Neural crest cell (in vitro differentiated cells): ENCODE measurements at places on chromosomes 2 and 18. TPM values are rescaled to one million over a fixed set of nuclear protein-coding genes. Genes with fewer than 3 reads are reported as not detected.
A peak's percentile ranks its signal among the peaks of the same experiment; 100 is the strongest.

Gene SULT1C4
- total RNA-seq, result 7.7 and 8.0 TPM in 2 replicates

Gene RBKS
- 0.79 and 0.86 TPM in 2 replicates for total RNA-seq

Gene KLHL14
- 2.2 and 2.4 TPM in 2 replicates for total RNA-seq

Gene FRZB
- total RNA-seq, result 32.9 and 33.4 TPM in 2 replicates

Gene FKBP1B
- total RNA-seq, result 22.0 and 22.1 TPM in 2 replicates

Gene RAD51AP2
- 0.16 and 0.23 TPM in 2 replicates for total RNA-seq

DNA sequence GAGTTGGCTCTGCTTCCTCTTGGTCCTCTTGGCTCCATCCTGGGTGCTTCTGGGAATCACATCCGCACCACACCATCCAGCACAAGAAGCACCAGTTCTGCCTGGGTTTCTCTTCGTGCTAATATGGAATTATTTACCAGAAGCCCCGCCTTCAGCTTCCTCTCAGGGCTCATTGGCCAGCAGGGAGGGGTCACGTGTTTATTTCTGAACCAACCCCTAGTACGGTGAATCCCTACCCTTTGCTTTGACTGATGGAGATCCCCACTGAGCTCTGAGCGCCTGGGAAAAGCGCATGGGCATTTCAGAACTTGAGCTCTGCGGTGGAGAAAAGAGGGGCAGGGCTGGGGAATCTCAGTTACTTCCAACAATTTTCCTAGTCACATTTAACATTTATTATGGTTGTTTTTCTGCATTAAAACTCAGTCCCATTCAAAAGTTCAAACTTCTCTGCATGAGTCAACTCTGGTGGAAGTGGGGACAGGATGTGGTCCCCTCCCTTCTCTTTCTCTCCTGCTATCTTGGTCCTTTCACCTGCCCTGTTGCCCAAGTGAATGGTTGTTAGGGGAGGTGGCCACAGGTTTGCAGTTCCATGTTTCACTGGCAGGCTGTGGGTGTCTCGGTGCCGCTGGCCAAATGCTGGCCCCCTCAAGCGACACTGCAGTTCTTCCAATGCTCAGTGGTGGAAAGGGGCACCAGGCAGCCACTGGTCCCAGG is 76.4 kb upstream of the TTC39C start:
- no peak overlapping the region for H3K4me3 ChIP-seq
- H3K4me1 ChIP-seq, result no peaks in the 10 kb centered on the region
- H3K36me3 ChIP-seq, result no peaks in the 10 kb centered on the region
- H3K27me3 ChIP-seq, result no peaks in the 10 kb centered on the region
- no peak overlapping the region for H3K27ac ChIP-seq
- DNase-seq, result no peak

- DNase-seq, result no peak
- H3K27me3 ChIP-seq, result no peaks in the 10 kb centered on the region
- peaks cover 6% of the 10 kb centered on the region for H3K36me3 ChIP-seq
- H3K4me1 ChIP-seq, result no peaks in the 10 kb centered on the region
- H3K27ac ChIP-seq, result no peak overlapping the region
These were observed 110.4 kb downstream of the PARD3B start for GRCh38 chr2:204655626-204656025.

GRCh38 chr2:190526105-190526750 is 8.3 kb downstream of the NEMP2 start:
- no peak overlapping the region for H3K27ac ChIP-seq
- no peaks in the 10 kb centered on the region for H3K36me3 ChIP-seq
- H3K4me3 ChIP-seq, result no peak overlapping the region
- no peaks in the 10 kb centered on the region for H3K27me3 ChIP-seq
- H3K4me1 ChIP-seq, result peaks cover 28% of the 10 kb centered on the region

GRCh38 chr2:72678024-72678423 is 147.8 kb downstream of the EXOC6B start:
- no peak overlapping the region for H3K4me3 ChIP-seq
- no peaks in the 10 kb centered on the region for H3K27me3 ChIP-seq
- no peak overlapping the region for H3K27ac ChIP-seq
- H3K36me3 ChIP-seq, result peaks cover 2% of the 10 kb centered on the region

DNA sequence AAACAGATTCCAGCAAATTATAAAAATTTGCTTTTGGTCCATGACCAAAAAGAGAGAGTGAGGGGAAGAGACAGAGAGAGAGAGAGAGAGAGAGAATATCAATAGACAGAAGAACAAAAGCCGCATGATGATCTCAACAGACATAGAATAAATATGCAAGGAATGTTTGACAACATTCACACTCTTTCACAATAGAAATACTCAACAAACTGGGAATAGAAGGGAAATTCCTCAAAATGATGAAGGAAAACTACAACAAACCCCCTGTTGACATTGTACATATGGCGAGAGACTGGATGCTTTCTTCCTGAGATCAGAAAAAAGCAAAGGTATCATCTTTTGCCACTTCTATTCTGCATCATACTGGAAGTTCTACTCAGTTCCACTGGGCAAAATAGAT is 309.7 kb downstream of the RAD51AP2 start:
- H3K27me3 ChIP-seq, result no peaks in the 10 kb centered on the region
- no peak overlapping the region for H3K27ac ChIP-seq
- DNase-seq, result no peak
- H3K36me3 ChIP-seq, result no peaks in the 10 kb centered on the region

GRCh38 chr2:221444106-221444505 is 128.0 kb downstream of the EPHA4 start:
- DNase-seq, result no peak
- peaks cover 25% of the 10 kb centered on the region for H3K36me3 ChIP-seq
- H3K4me1 ChIP-seq, result peaks cover 11% of the 10 kb centered on the region
- H3K4me3 ChIP-seq, result no peak overlapping the region
- no peaks in the 10 kb centered on the region for H3K27me3 ChIP-seq

DNA sequence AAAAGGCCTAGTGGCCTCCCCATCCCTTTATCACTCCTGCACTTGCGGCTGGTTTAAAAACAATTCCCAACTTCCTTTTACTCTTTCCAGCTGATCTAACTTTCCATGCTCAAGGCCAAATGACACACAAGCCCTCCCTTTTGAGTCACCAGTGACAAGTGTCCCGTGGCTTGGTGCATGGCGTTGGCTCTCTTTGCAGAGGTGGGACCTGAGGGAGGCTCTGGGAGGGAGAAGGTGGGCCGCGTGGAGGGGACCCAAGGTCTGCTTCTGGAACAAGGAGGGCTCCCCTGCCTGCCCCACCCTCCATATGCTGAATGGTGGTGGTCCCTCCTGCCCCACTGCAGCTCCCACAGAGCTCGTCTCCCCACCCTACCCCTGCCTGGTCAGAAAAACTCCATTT is 30.8 kb upstream of the HPCAL1 start:
- no peak overlapping the region for H3K27ac ChIP-seq
- H3K4me1 ChIP-seq, result peaks cover 3% of the 10 kb centered on the region
- no peaks in the 10 kb centered on the region for H3K27me3 ChIP-seq
- no peak overlapping the region for H3K4me3 ChIP-seq
- DNase-seq, result no peak

DNA sequence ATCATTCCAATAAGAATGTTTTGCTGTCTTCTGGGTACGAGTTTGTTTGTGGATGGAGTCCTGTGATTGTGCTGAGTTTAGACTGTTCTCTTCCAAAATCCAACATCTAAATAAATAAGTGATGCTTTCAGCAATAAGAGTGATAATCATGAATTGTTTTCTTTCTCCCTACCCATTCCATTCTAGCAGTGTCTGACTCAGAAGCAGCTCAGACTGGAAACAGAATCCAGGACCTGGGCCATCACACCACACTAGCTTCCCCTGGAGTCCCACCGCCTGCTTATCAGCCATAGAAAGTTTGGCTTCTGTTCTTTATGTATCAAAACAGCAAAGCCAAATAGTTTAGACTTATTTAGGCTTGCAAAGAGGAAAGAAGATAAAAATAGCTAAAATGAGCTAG is 76.4 kb upstream of the CNGA3 start:
- no peak for DNase-seq
- no peaks in the 10 kb centered on the region for H3K27me3 ChIP-seq
- no peaks in the 10 kb centered on the region for H3K36me3 ChIP-seq
- no peak overlapping the region for H3K4me3 ChIP-seq

DNA sequence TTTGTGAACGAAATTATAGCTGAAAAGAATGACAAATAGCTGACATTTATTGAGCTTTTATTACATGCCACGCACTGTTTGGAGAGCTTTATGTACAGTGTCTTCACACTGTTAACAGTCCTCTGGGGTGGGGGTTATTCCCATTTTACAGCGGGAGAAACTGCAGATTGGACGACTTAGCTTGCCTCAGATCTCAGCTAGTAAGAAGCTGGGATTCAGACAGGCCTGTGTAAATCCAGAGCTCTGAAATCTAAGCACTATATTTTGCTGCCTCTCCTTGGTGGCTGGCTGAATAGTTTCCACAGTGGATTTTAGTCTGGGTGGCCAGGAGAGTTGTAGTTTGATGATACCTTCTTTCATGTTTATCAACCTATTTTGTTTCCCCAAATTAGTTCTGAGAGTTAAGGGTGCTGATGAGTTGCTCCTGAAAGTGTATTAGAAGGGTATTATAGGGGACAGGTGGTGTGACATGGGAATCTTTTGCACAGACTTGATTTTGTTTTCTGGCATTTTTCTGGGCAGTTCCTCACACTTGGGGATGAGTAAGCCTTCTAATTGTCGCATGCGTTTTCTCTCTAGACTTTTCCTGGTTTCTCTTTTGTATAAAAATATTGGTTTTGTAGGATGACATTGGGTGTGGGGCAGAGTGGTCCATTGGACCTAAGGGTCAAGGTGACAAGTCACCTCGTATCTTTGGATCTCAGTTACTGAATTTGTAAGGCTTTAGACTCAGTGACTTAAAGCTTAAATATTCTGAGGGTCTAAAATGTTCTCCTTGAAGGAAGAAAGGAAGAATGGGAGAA is 1.5 kb downstream of the ACSL3 start:
- DNase-seq, result no peak
- no peaks in the 10 kb centered on the region for H3K27me3 ChIP-seq
- peaks cover 22% of the 10 kb centered on the region for H3K4me1 ChIP-seq
- H3K36me3 ChIP-seq, result no peaks in the 10 kb centered on the region

GRCh38 chr2:171566753-171567152 is 44.5 kb downstream of the CYBRD1 start:
- no peak overlapping the region for H3K4me3 ChIP-seq
- H3K36me3 ChIP-seq, result no peaks in the 10 kb centered on the region

- peaks cover 2% of the 10 kb centered on the region for H3K27me3 ChIP-seq
- no peak overlapping the region for H3K27ac ChIP-seq
- H3K4me1 ChIP-seq, result peaks cover 9% of the 10 kb centered on the region
- H3K4me3 ChIP-seq, result no peak overlapping the region
- H3K36me3 ChIP-seq, result no peaks in the 10 kb centered on the region
These were observed 7.8 kb upstream of the NT5DC4 start for GRCh38 chr2:112712903-112713584.

GRCh38 chr2:26848336-26849055 is 564 bp downstream of the DPYSL5 start:
- DNase-seq, result peak; percentile 44
- H3K36me3 ChIP-seq, result peaks cover 2% of the 10 kb centered on the region
- peaks cover 34% of the 10 kb centered on the region for H3K27me3 ChIP-seq

DNA sequence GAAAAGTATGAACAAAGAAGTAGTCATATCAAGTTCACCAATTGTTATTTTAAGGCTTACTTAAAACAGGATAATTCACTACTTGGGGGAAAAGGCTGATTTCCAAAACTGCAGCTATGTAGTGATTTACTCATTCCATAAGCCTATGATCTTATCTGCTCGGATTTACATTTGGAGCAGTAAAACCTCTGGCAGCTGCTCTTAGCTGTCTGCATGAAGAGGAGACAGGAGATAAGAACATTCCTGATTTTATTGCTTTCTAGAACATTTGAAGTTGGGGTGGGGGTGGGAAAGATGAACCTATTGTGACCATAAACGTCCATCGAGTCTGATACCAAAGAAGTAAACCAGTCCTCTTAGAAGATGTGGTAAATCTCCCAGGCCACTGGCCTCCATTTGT is 120.9 kb downstream of the MMADHC start:
- no peak overlapping the region for H3K27ac ChIP-seq
- no peaks in the 10 kb centered on the region for H3K4me1 ChIP-seq
- no peaks in the 10 kb centered on the region for H3K27me3 ChIP-seq

DNA sequence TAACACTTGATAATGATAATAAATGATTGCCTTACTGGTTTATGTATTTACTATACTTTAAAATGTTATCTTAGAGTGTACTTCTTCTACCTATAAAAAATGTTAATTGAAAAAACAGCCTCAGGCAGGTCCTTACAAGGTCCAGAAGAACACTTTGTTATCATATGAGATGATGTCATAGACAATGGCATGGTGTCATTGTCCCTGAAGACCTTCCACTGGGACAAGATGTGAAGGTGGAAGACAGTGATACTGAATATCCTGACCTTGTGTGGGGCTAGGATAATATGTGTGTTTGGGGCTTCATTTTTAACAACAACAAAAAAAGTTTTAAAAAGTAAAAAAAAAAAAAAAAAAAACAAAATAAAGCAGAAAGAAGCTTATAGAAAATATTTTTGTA is 342.2 kb upstream of the KYNU start:
- H3K36me3 ChIP-seq, result no peaks in the 10 kb centered on the region
- no peak overlapping the region for H3K4me3 ChIP-seq
- peaks cover 9% of the 10 kb centered on the region for H3K4me1 ChIP-seq
- no peak overlapping the region for H3K27ac ChIP-seq

DNA sequence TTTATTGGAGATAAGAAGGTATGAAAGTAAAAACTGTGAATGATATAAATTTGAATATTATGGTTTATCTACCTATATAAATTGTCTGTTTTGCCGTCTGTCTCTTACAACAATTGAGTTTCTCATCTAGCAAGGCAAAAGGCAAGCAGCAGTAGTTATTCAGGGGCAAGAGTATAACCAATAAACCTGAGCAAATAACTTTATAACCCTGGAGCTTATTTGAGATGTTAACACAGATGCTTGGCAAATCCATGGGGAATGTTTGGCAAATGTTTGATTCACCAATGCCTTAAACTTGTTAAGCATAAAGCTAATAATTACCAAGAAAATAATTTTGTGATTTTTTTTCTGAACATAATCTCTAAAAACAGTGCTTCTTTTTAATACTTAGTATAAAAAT is 9.9 kb upstream of the EPHA4 start:
- no peak overlapping the region for H3K4me3 ChIP-seq
- H3K4me1 ChIP-seq, result peaks cover 40% of the 10 kb centered on the region
- H3K36me3 ChIP-seq, result no peaks in the 10 kb centered on the region
- no peak overlapping the region for H3K27ac ChIP-seq

- no peaks in the 10 kb centered on the region for H3K4me1 ChIP-seq
- peaks cover 5% of the 10 kb centered on the region for H3K36me3 ChIP-seq
- H3K4me3 ChIP-seq, result no peak overlapping the region
- H3K27me3 ChIP-seq, result no peaks in the 10 kb centered on the region
These were observed 74.9 kb downstream of the USP34 start for GRCh38 chr2:61396005-61396404.

DNA sequence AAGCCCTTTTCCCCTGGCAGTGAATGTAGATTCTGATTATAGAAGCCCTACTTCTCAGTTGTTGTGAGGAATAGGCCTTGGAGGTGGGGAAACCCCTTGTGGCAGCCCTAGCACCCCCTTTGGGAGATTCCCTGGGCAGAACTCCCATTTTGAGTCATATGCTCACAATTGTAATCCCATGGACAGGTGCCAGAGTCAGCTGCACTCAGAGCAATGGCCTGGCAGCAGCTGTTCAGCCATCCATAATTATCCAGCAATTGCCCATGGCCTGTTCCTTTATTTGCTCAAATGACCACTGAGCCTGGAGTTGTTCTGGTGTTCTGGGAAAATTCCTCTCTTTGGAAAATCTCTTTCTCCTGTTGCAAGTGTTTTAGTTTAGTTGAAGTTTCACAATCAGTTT is 71.7 kb downstream of the PTRHD1 start:
- DNase-seq, result no peak
- no peak overlapping the region for H3K4me3 ChIP-seq
- peaks cover 10% of the 10 kb centered on the region for H3K36me3 ChIP-seq
- no peaks in the 10 kb centered on the region for H3K4me1 ChIP-seq
- H3K27me3 ChIP-seq, result no peaks in the 10 kb centered on the region
